GM23248 (cell line): ENCODE measurements at places on chromosomes 6 and 20. TPM values are rescaled to one million over a fixed set of nuclear protein-coding genes. Genes with fewer than 3 reads are reported as not detected.

The MCHR2 gene
- total RNA-seq: not detected in 2 replicates

The LHFPL5 gene
- total RNA-seq: not detected in 2 replicates

The CFAP61 gene
- not detected in 2 replicates for total RNA-seq

The CNKSR3 gene
- total RNA-seq: 1.7 and 2.4 TPM in 2 replicates

The C6orf132 gene
- 4.2 and 5.2 TPM in 2 replicates for total RNA-seq

The ZSCAN16 gene
- 1.2 and 2.3 TPM in 2 replicates for total RNA-seq

The TRIM31 gene
- not detected in 2 replicates for total RNA-seq

The LCA5 gene
- 2.7 and 4.2 TPM in 2 replicates for total RNA-seq

The ZNF831 gene
- total RNA-seq: not detected in 2 replicates

The CCR6 gene
- total RNA-seq: not detected in 2 replicates

The EMILIN3 gene
- total RNA-seq: 0.13 TPM in 1 of 2 replicates, not detected in the other

The IL17A gene
- not detected in 2 replicates for total RNA-seq

The BMP6 gene
- 4.6 and 10.3 TPM in 2 replicates for total RNA-seq

The SYNGAP1 gene
- 2.8 and 3.7 TPM in 2 replicates for total RNA-seq

The PAK5 gene
- not detected in 2 replicates for total RNA-seq

The PTCHD4 gene
- 0.51 and 0.76 TPM in 2 replicates for total RNA-seq

The SIRPG gene
- not detected in 2 replicates for total RNA-seq

The RBM24 gene
- total RNA-seq: 7.3 and 7.9 TPM in 2 replicates

The ULBP1 gene
- 5.8 and 6.1 TPM in 2 replicates for total RNA-seq

The EDN3 gene
- not detected in 2 replicates for total RNA-seq

The SLC26A8 gene
- total RNA-seq: not detected in 2 replicates

The TTK gene
- total RNA-seq: 12.0 and 16.7 TPM in 2 replicates

The CHRNA4 gene
- not detected in 2 replicates for total RNA-seq
